Stimulated activated CD4-positive, alpha-beta T cell treated with anti-CD3 and anti-CD28 coated beads, Interleukin-1b, Interleukin-23, amount 100 ng/mL, for 1 hour (primary cell): ENCODE measurements at places on chromosomes 12 and 14.

DNA sequence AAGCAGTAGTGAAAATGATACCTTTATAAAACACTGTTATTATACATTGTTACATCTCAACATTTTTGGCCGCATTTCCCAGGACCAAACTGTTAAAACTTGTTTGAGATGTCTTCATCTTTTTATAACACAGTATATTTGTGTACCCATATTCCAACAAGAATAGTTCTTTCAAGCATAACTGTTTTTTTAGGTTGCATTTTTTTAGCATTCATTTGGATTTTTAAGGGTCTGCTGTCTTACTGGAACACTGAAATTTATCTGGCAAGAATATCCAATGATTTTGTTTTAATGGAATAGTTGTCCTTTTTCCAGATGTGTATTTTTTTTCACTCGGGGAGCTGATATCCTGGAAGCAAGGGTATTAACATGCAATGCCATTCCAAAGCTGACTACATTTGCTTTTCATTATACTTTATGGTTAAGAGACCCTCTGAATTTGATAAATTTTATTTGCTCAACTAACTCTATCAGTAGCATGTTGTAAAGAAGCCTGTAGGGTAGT, 8.9 kb upstream of the NAV3 start:
- no peak for DNase-seq

GRCh38 chr14:51396222-51396815, 156.3 kb downstream of the TMX1 start:
- no peak for DNase-seq

DNA sequence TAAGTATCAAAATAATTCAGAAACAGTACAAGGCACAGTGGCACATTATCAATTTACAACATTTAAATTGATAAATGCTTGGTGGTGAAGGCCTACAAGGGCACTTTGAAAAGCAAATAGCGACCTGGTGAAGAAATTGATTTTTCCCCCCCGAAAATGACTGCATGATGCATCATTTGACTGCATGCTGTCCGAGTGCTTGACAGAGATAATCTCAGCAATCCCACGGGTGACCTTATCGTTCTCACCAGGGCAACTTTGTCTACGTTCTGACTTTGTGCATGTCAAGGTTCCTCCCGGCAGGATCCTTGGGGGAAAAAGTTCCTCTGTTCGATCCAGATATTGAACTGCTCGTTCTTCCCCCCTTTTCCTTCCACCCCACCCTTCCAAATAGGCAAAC, 384.8 kb downstream of the EGLN3 start:
- DNase-seq, result no peak

DNA sequence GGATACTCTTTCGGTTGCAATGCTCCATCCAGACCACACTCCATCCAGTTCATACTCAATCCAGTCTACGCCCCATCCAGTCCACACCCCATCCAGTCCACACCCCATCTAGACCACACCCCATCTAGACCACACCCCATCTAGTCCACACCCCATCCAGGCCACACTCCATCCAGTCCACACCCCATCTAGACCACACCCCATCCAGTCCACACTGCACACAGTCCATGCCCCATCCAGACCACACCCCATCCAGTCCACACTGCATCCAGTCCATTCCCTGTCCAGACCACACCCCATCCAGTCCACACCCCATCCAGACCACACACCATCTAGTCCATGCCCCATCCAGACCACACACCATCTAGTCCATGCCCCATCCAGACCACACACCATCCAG, 116.0 kb upstream of the RTL1 start:
- no peak for DNase-seq

- no peak for DNase-seq
These were observed 3.5 kb downstream of the TMEM63C start for GRCh38 chr14:77185093-77185465.

DNA sequence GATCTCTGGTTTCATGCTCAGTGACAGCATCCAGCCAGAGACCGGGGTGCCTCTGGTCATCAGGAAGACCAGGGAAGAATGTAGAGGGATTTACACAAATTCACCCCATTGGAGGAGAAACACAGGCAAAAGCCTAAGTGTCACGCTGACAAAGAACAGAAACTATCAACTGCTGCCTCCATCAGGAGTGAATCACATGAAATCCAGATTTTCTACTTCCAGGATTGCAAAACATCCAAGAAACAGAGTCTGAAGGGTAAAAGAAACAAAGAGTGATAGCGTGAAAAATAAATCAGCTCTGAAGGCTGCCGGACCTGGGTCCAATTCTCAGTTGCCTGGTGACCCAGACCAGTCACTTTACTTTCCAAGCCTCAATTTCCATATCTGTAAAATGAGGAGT, 136.1 kb upstream of the MAP1LC3B2 start:
- DNase-seq, result no peak

DNA sequence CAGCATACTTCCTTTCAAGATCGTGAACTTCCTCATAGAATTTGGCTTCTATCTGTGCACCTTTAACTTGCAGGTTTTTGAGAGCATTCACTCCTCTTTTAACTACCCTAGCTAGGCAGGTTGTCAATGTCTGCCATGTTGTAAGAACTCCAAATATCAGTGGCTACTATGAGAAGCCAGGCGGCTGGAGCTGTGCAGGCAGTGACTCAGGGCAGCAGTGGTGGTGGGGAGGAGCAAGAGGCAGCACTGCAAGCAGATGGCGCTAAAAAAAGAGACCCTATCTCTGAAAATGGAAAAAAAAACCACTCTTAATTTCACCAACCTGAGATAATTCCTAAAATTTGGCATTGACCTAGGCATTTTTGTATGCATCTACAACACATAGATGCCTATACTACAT, 28.5 kb downstream of the YARS2 start:
- DNase-seq, result no peak
